ENCODE measurements at places on chromosomes 2 and 18.

- DNase-seq: no peak
These were observed 50.1 kb downstream of the SLC14A1 start for GRCh38 chr18:45774065-45774521.

DNA sequence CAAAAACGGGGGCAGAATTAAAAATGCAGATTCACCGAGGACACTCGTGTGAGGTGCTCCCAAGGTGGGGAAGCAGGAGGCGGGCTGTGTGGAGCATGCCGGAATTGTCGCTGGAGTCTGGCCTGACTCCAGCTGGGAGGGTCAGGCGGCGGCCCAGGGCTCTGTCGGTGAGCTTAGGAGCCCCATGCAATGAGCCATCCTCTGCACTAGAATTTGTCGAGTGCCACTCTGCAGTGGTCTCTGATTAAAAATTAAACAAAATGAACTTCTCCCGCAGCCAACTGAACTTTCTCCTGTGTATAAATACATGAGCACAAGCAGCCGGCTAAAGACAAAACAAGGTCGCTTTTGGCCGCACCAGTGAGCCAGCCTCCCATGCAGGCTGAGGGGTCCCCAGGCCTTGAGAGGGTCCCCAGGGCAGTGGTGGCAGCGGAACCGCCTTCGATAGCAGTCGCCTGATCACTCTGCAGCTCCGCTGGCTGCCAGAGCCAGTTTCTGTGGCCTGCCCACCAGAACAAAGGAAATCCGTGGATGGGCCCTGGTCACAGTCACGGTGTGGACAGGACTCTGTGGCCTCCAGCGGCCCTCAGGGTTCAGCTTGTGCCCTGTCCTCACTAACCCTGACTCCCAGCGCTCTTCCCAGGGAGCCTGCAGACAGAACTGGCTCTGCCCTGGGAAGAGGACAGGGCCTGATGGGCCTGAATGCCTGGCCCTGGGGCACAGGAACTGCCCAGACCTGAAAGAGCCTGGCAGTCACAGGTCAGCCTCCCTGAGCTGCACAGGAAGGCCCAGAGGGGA is 201.3 kb downstream of the EIPR1 start:
- no peak for DNase-seq

GRCh38 chr2:223993634-223994232 is 36.5 kb downstream of the MRPL44 start:
- peak; percentile 65 for DNase-seq

GRCh38 chr2:226712941-226713340 is 86.7 kb downstream of the IRS1 start:
- DNase-seq: no peak

DNA sequence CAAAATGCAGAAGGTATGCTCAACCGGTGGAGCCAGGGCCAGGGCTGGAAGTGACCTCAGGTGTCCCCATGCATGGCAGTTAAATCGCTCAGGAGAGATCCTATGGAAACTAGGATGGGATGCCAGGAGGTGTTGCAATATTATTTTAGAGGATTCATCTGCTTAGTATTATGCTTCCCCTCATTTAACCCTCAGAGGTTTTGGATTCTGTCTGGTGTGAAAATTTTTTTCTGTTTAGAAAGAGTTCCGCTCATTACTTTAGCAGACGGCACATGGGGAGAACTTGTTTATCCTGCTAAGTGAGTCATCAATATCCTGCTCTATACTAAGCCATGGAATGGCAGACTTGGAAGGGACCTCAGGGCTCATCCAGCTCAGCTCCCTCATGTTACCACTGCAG is 42.5 kb downstream of the TRIB2 start:
- DNase-seq: no peak

GRCh38 chr2:100174026-100174431 is 31.6 kb upstream of the AFF3 start:
- DNase-seq: no peak

DNA sequence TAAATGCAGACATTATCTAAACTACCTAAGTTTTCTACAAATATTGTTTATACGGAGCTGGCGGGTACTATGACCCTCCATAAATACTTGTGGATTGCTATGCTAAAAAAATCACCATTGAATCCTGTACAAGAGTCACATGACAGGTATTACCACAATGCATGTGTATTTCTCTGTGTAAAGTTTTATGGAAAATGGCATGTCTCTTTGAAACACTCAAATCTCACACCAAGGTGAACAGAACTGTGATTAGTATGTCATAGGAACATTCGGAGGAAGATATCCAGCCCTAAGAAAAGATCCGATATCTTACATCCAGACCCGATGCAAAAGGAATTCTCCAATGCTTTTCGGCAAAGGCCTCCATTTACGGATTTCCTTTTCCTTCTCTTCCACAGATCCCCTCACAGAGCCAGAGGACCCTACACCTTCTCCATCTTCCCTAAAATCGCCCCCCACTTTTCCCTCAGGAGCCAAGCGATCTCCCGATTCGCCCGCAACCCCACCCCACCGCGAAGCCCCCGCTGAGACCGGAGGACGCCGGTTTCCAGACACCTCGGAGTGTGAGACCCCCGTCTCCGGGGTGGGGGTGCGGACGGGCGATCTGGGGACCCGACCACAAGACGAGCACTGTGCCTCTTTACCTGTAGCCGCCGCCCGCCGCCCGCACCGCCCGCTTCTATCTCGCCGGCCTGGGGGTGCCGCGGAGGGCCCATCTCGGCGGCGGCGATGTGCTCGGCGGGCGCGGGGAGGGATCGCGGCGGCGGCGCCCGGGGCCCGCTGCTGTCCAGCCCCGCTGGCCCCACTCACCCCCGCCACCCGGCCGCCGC is 1.2 kb downstream of the SAP130 start:
- DNase-seq: no peak

DNA sequence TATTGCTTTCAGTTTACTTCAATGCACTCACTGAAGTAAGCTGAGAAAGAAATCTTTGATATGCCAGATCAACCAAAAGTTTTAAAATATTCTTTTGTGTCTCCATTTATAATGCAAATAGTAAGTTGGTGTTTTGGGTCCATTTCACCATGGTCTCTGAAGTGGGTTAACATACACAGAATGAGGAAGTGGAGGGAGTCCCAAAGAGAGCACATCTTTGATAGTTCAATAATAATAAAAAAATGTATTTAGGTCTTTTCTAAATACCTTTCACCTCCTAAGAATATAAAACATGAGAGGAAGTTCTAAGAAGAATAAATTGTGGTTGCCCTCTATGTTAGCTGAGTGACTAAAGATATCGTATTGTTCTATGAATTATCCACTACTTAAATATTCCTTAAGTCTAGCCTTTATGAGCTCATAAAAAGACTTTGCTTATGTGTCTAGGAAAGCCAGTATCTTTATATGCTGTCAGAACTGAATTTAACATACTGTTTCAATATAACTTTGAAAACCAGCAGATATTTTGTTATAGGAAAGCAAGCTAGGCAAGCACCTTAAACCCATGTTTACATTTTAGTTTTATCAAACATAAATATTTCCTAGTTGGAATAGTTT is 148.7 kb upstream of the ZEB2 start:
- no peak for DNase-seq

DNA sequence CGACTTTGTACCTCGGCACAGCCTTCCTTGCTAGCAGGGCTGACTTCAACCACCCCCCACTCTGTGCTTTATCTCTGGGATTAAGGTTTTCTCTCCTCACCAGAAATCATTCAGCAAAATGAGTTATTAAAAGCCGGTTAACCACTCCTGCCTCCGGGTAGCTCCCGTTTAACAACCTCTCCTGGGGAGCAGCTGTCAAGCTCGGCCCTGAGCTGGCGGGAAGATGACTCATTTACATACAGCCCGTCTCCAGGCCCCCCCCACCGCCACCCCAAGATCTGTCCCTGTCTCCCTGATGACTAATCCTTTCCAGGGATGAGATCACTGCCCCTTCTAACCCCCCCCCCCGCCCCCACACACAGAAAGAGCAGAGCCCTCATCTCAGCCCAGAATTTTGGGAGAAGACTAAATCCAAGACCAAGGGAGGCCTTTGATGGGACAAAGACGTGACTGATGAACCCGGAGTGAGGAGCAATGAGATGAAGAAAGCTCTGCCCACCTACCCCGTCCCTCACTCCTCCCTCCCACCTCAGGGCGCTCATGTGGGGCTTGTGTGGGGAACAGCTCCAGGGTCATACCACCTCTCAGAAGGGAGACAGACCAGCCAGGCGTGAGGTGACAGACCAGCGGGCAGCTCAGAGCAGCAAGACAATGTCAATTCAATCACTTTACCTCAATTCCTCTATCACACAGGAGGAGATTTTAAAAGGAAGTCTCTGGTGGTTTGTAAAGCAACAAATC is 131.4 kb downstream of the MSH2 start:
- no peak for DNase-seq

GRCh38 chr2:233361297-233361696 is 7.0 kb downstream of the DGKD start:
- no peak for DNase-seq

GRCh38 chr2:100577777-100578176 is 15.0 kb downstream of the PDCL3 start:
- no peak for DNase-seq

GRCh38 chr2:213475433-213475832 is 191.2 kb downstream of the SPAG16 start:
- no peak for DNase-seq

DNA sequence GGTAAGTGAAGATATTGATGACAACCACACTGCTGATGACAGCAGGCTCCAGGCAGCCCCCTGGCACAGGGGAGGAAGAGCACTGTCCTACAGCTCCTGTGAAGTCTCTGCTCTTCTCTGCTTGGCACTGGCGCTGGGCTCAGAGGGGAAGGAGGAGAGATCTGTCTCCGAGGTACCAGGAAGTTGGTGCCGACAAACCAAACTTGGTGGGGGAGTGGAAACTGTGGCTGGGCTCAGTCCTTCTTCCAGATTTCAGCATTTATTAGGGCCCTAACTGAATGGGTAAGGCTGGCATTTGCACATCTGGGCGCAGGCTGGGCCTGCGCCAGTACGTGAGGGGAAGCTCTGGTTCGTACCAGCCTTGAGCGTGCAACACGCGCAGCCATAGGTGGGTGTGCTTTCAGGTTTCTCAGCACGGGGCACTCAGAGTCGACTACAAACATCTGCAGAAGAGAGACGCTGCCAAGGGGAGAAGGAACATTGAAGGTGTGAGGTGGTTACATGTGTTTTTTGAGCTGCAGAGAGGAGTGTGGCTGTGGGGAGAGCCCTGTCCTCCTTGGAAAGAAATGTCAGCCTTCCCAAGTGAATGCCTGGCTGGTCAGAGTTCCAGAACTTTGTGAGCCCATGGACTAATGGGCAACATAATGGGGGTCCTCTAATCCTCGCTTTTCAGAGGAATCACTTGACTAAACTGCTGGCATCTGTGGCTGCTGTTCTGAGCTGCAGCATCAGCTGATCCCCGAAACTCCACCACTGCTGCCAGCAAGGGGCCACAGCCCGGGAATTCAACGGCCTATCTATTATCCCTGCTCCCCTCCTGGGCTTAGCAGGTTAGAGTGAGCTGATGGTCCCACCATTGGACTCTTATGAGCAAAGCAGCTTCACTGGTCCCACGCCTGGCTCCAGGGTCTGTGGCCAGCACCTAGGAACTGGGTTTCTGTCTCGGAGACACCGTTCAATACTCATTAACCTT is 55.2 kb upstream of the SEMA4C start:
- no peak for DNase-seq

DNA sequence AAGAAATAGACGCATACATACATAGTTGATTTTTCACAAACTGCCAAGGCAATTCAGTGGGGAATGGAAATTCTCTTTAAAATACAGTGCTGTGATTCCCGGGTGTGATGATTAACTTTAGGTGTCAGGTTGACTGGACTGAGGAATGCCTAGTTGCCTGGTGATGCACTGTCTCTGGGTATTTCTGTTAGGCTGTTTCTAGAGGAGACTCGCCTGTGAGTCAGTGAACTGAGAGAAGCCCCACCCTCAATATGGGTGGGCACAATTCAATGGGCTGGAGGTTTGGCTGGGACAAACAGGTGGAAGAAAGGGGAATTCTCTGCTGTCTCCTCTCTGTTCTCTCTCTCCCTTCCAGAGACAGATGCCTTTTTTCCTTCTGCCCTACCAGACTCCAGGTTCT is 187.6 kb downstream of the ARHGAP28 start:
- DNase-seq: no peak

GRCh38 chr2:24181849-24182248 is 7.0 kb downstream of the FAM228A start:
- DNase-seq: peak; percentile 19

DNA sequence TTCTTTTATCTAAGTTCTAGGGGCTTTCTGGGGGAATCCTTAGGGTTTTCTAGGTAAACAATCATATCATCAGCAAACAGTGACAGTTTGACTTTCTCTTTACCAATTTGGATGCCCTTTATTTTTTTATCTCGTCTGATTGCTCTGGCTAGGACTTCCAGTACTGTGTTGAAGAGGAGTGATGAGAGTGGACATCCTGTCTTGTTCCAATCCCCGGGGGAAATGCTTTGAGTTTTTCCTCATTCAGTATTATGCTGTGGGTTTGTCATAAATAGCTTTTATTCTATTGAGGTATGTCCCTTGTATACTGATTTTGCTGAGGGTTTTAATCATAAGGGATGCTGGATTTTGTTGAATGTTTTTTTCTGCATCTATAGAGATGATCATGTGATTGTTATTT is 549.5 kb downstream of the EPHA4 start:
- DNase-seq: no peak

- DNase-seq: no peak
These were observed 1.1 kb downstream of the IGFBP5 start for GRCh38 chr2:216694082-216694825.

- no peak for DNase-seq
These were observed 6.9 kb downstream of the OSR1 start for GRCh38 chr2:19351499-19351898.

DNA sequence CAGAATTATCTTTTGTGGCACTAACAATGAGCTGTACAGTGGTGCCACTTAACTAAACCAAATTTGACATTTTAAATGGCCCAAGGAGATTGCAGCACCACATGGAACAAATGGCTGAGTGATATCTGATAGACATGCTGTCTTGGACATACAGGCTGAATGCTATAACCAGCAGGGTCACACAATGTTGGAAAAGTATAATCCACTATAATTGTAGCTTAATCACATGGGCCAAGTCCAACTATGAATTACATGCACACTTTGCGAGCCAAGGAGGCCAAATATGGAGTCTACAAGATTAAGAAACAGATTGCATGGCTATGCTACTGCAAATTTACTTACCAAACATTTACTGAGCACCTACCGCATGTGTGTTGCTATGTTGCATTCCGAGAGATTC is 69.0 kb downstream of the AOX1 start:
- no peak for DNase-seq

GRCh38 chr18:51330148-51330547 is 132.7 kb upstream of the MEX3C start:
- DNase-seq: no peak

DNA sequence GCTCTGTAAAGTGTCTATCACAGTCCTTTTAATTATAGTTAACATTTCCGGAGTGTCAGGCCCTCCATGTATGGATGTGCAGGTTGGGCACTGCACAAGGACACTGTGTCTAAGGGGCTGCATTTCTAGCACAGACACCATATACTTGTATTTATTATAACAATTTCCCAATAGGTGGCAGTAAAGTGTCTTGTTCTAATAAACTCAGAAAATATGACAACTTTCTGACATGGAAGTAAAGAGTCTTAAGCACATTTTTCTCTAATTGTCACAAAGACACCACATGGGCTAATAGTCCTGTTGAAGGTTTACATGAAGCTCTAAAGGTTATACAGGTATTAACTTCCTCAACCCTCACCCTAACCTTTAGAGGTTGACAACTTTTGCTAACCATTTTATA is 156.6 kb downstream of the DYSF start:
- no peak for DNase-seq

- DNase-seq: no peak
These were observed 8.9 kb upstream of the MYL12A start for GRCh38 chr18:3238742-3239141.

GRCh38 chr2:96747061-96747617 is 7.3 kb upstream of the LMAN2L start:
- DNase-seq: no peak

GRCh38 chr2:67851956-67852824 is 210.6 kb downstream of the C1D start:
- no peak for DNase-seq
